ENCODE measurements at places on chromosomes 5 and 9.

DNA sequence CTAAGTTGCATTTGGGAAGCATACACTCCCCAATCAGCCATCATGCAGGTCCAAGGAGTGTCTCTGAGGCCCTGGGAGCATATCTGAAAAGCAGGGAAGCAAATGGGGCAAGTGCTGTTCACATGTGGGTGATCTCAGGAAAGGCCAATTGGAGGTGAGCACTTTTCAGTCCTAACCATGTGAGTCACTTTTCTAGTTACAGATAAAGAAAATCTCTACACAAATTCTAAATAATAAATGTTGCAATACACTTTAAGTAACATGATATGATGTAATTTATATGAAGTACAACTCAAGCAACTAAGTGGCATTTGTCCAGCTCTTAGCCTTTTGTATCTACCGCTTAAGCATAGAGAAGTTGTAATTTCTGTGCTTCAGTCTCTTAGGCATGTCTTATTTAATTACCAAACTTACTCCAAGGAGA is 18.4 kb downstream of the ADAMTS16 start:
- DNase-seq, result no peak

DNA sequence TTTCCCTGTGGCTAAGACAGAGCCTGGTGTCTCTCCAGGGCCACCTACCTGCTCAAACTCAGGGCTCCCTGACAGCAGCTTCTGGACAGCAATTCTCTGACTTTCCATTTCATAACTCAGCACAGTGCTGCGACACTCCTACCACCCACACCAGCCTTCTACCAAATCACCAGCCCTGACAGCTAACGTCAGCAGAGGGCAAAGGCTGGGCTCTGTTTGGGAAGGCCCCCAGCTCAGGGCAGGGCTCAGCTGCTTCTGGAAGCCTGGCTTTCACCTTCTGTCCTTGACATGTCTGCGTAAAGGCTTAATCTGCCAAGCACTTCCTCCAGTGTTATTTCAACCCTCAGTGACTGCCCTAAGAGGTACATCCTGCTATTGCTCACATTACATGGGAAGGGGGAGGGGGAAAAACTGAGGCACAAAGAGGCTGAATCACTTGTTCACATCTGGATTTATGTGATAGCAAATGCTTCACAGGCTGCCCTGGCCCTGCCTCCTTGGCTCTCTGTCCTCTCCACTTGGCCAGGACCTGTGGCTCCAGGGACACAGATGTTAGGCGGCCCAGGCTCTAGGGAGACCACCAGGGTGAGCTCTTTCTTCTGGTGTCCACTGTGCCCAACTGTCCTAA is 102.5 kb upstream of the PANK3 start:
- peak; percentile 23 for DNase-seq

DNA sequence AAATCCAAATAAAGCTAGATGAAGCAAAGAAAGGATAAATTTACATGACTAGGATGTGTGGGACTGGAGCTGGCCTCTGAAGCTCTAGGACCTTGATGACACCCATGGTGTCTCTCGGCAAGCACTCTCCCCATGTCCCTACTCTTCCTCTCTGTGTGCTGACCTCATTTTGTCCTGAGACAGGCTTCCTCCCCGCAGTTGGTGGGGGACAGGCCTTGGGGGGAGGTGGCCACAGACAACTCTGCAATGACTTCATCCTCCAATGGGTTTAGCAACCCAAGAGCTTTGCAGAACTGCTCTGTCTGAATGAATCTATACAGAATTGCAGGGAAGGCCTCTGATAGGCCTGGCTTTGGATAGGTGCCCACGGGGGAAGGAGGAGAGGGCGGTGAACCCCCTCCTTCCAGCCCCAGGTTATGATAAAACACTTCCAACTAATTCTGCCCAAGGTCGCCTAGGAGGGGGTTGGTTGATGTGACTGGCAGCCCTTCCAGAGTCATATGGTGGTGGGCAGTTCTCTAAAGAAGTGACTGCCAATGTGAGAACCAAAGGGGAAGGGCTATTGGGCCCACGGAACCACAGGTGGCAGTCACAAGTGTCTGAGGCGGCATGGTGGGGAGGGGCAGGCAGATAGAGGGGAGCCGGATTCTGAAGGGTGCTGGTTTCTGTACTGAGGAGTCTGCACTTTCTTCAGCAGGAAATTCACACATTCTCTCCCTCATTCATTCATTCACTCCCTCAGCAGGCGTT is 6.0 kb downstream of the SLC6A7 start:
- DNase-seq, result no peak

GRCh38 chr9:78026947-78027346 is 4.7 kb downstream of the GNAQ start:
- DNase-seq, result peak; percentile 71

DNA sequence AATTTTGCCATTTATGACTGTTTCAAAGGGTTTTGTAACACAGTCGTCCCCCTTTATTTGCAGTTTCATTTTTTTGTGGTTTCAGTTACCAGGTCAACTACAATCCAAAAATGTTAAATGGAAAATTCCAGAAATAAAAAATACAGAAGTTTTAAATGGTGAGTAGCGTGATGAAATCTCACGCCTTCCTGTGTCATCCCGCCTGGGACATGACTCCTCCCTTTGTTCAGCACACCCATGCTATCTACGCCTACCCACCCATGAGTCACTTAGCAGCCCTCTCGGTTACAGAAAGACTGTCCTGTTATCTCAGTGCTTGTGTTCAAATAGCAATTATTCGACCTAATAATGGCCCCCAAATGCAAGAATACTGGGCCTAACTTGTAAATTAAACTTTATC is 765.3 kb upstream of the ADAMTS16 start:
- DNase-seq, result peak; percentile 49

DNA sequence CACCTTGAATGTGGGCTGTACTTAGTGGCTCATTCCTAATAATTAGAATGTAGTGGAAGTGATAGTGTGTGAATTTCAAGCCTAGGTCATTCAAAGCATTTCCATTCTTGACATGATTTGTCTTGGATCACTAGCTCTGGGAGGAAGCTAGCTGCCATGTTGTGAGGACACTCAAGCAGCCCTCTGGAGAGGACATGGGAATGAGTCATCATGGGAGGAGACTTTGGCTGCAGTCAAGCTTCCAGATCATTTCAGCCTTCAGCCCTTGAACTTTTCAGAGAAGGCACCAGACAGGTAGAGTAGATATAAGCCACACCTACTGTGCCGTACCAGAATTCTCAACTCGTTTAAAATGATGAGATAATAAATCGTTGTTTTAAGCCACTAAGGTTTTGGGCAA is 506.9 kb downstream of the ZNF608 start:
- no peak for DNase-seq

- no peak for DNase-seq
These were observed 122.3 kb upstream of the CCDC112 start for GRCh38 chr5:115418788-115419187.
